ENCODE measurements at places on chromosomes 6 and 20. TPM values are rescaled to one million over a fixed set of nuclear protein-coding genes. Genes with fewer than 3 reads are reported as not detected.

- H3K36me3 ChIP-seq = no peaks in the 10 kb centered on the region
- no peak for DNase-seq
- H3K4me1 ChIP-seq = no peaks in the 10 kb centered on the region
- no peak overlapping the region for H3K4me3 ChIP-seq
Observed at GRCh38 chr6:61555993-61556392, 730.0 kb downstream of the KHDRBS2 start.

- no peak for DNase-seq
- no peak overlapping the region for H3K27ac ChIP-seq
- H3K4me3 ChIP-seq = no peak overlapping the region
- no peaks in the 10 kb centered on the region for H3K36me3 ChIP-seq
- H3K4me1 ChIP-seq = peaks cover 14% of the 10 kb centered on the region
Observed at GRCh38 chr6:109143191-109143590, 47.9 kb downstream of the CEP57L1 start.

DNA sequence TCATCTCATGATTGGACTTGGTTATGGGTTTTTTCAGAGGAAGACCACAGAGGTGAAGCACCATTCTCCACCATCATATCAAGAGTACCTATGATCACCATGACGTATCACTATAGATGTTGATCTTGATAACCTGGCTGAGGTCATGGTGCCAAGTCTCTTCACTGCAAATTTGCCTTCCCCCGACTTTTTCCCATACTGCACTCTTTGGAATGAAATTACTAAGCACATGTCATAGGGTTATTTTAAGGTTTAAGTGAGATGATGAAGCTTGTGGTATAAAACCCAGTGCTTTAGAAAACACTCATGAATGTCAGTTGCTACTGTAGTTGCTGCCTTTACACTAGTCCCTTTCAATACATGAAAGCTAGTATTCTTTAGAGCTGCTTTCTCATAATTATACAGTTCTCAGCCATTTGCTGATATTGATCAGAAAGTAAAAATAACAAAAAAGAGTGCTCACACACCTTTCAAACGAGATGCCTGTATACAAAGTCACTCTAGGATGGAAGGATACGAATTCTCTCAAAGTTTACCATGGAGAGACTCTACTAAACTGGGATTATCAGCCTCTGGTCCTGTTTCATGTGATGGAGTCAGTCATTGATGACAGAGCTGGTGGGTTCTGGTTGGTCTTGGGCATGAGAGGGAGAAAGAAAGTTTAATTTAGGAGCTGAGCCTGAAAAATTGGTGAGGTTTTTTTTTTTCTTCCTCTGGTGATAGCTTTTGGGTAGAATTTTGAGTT is 228.1 kb downstream of the PRL start:
- no peaks in the 10 kb centered on the region for H3K36me3 ChIP-seq
- H3K4me1 ChIP-seq = no peaks in the 10 kb centered on the region
- no peak overlapping the region for H3K4me3 ChIP-seq
- H3K27ac ChIP-seq = no peak overlapping the region
- H3K27me3 ChIP-seq = no peaks in the 10 kb centered on the region
- DNase-seq = no peak

DNA sequence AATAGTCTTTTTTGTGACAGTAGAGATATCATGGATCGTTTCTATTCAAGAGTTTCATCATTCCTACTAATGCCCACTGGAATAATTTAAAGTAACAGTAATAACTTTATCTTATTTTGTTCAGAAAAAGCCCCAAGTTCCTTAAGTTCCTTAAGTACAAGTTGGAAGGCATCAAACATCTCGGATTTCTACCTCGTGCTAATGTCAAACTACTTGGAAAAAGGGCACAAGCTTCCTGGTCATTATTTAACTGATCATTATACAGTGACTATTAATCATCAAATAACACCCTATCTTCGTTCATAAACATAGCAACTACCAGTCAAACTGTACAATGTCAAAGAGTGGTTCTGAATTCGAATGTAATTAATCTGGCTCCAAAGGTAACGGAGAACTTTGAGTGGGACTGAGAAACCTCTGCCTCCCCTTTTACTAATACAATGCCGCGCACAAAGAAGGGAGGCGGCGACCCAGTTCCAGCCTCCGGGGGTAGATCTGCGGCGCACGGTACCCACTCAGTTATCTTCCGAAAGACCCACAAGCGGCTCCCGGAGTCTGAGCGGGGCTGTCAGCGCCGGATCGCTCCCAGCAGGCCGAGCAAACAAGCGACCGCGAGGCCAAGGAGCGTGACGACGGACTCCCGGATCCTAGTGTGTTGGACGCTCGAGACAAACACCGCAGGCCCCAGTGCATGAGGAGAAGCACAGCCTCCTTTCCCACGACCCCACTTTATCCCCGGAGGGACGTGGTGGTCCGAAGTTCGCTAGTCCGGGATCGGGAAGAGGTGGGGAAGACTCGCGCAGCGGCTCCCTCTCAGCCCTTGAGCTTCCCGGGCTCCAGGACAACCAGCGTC is 716 bp downstream of the SHPRH start:
- peaks cover 22% of the 10 kb centered on the region for H3K4me1 ChIP-seq
- peak overlapping the region; percentile 82 for H3K4me3 ChIP-seq
- no peaks in the 10 kb centered on the region for H3K27me3 ChIP-seq
- H3K36me3 ChIP-seq = 0 out of 2 replicates have a peak, but pooled peaks cover 4% of the 10 kb centered on the region
- 0 out of 2 replicates have a peak overlapping the region, but pooled peaks have one; percentile 16 for H3K27ac ChIP-seq
- peak; percentile 15 for DNase-seq

The LHFPL5 gene
- total RNA-seq = 1.7 TPM

The DDAH2 gene
- total RNA-seq = 99.6 TPM
